Activated CD8-positive, alpha-beta T cell treated with anti-CD3 and anti-CD28 coated beads, Interleukin-2, amount 10 ng/mL, durations not matched to agents 7 days and 5 days (primary cell): ENCODE measurements at places on chromosomes 1 and 21. TPM values are rescaled to one million over a fixed set of nuclear protein-coding genes. Genes with fewer than 3 reads are reported as not detected.

Gene PLA2G2D
- not detected for total RNA-seq

Gene LCE3D
- not detected for total RNA-seq

Gene GPR25
- 0.82 TPM for total RNA-seq

Gene CYP4A11
- total RNA-seq, result not detected

Gene EXTL1
- not detected for total RNA-seq

Gene APOBEC4
- not detected for total RNA-seq

Gene AMY2A
- total RNA-seq, result not detected

Gene SETD4
- total RNA-seq, result 19.8 TPM

Gene RBM8A
- 204 TPM for total RNA-seq

Gene SHISAL2A
- total RNA-seq, result 8.6 TPM

Gene PFKFB2
- total RNA-seq, result 6.6 TPM

Gene MAP3K21
- 0.45 TPM for total RNA-seq

Gene HORMAD1
- total RNA-seq, result 0.40 TPM

Gene OR2AK2
- not detected for total RNA-seq

Gene SPATA21
- not detected for total RNA-seq

Gene PRAMEF5
- total RNA-seq, result not detected

Gene ARHGAP29
- not detected for total RNA-seq

Gene KCNAB2
- total RNA-seq, result 360 TPM

Gene ADAMTSL4
- not detected for total RNA-seq

Gene KIF2C
- total RNA-seq, result 125 TPM

Gene KCNE2
- total RNA-seq, result not detected

Gene C8A
- not detected for total RNA-seq

Gene FAM177B
- total RNA-seq, result not detected

Gene KCNQ4
- 0.87 TPM for total RNA-seq

Gene CCDC190
- total RNA-seq, result not detected

Gene COL6A1
- 0.26 TPM for total RNA-seq

Gene SPRR3
- total RNA-seq, result not detected

Gene S100A8
- not detected for total RNA-seq

Gene CATSPERE
- 0.61 TPM for total RNA-seq

Gene MAN1A2
- 32.8 TPM for total RNA-seq
